Right ventricle myocardium superior (tissue), 1 donor: ENCODE measurements at places on chromosomes 1 and 21. TPM values are rescaled to one million over a fixed set of nuclear protein-coding genes. Genes with fewer than 3 reads are reported as not detected.
A peak's percentile ranks its signal among the peaks of the same experiment; 100 is the strongest.

- no peak for DNase-seq
Measured at GRCh38 chr21:25273959-25274358, 333.3 kb downstream of the MRPL39 start.

The ADCY10 gene
- 0.05 TPM for total RNA-seq

DNA sequence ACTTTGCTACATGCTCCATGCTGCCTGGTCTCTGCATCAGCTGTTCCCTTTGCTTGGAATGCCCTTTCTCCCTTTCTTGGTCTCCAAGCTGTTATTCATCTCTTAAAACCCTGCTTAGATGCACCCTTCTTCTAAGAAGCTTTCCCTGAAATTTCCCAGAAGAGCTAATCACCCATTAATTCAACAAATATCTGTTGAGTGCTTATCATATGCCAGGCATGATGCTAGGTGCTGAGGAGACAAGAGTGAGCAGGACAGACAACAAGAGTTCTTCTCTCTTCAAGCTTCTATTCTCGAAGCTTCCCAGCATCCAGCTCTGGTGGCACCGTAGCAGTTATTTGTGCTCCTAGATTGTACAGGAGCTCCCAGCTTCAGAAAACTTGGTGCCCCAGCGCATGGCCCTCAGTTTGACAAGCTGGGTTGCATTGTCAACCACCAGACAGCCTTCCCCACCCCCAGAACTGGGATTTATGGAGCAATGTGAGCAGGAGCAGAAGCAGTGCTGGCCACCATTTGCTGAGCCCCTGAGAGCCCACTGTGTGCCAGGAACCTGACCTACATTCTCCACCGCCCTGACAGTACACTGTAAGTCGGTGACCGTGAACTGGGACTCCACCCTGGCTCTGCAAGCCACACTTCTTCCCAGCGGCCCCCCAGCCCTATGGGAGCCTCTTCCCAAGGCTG, 68.0 kb upstream of the ACOT11 start:
- no peak for DNase-seq

The ACAP3 gene
- 56.3 TPM for total RNA-seq

DNA sequence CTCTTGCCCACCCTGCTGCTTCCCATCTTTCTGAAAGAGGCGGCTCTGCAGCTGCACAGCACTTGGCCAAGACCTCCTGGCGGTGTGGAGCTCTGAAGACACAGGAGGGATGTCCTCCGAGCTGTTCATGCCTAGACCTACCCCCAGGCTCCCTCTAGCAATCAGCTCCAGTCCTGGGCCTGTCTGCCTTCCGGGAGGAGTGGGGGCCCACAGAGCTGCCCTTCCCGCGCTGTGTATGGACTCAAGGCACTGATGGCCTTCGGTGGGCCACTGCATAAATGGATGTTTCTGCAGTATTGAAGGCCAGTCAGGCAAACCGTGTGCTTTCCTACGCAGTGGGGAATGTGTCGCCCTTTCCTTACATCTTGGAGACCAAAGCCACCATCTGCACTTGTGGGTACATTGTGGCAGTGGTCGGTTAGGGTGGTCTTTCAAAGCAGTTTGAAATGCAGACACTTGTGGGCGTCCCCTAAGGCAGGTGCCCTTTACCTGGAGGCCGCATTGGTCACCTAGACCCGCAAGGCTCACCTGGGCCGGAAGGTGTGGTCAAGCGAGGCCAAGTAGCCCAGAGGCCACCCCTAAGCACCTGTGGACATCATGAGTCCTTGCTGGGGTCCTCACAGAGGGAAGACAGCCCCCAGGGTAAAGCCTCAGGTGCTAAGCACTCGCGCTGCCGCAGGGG, 912 bp upstream of the PKNOX1 start:
- DNase-seq, result no peak

The CFAP74 gene
- not detected for total RNA-seq

GRCh38 chr21:29193072-29193471, 62.6 kb downstream of the MAP3K7CL start:
- DNase-seq, result no peak

- DNase-seq, result peak; percentile 40
Measured at GRCh38 chr1:2575801-2576663, 10.5 kb upstream of the PRXL2B start.

DNA sequence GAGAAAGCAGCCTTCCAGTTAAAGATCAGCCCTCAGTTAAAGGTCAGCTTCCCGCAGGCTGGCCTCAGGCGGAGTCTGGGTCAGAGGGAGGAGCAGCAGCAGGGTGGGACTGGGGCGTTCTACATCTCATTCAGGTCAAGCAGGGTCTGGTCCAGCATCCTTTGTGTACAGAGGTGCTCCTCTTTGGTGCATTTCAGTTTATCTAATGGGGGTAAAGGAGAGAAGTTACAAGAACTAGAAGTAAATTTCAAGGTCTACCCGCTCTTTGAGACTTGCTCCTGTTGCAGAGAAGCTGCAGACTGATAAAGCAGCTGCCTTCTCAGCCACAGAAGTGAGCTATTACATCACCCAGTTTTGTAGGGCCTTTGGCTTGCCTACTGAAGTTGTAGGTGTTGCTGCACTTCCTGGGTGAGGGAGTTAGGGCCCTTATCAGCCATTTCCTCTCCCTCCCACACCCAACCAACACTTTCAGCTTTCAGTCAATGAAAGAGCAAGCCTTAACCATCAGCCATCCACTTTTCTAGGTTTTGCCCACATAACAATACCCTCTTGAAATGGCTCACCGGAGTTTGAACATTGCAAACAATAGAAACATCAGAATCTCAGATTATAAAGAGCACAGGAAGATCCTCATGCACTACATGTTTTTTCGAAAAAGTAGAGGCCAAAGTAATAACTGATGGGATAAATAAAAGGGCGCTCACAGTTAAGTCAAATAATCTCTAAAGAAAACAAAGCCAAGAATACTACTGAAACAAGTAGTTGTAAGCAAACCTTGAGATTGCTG, 2.8 kb upstream of the NUP210L start:
- DNase-seq, result no peak

DNA sequence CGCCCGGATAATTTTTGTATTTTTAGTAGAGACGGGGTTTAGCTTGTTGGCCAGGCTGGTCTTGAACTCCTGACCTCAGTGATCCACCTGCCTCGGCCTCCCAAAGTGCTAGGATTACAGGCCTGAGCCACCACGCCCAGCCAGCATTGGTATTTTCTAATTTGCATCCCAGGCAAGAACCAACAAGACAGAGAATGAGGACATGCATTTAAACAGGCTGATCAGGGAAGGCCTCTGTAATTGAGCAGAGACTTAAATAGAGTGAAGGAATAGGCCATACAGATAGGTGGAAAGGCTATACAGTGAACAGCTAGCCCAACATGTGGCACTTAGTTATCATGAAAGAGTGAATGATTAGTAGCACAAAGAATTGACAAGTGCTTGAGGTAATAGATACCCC, 230.4 kb downstream of the SLC35F3 start:
- DNase-seq, result no peak

DNA sequence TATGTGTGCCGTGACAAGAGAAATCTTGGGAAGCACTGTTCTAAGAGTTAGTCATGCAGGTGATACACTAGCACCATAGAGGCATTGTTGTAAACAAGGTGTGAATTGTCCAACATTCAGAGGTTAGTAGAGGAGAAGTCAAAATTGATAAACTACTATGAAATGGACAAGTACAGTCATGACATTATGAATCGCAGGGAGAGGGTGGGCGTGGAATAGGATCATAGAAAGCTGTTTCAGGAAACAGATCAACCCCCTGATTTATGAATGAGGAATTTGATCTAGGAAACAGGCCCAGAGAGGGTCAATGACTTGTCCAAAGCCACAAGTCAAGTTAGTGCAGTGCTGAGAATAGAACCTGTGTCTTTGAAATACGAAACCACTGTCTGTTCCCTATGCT, 58.5 kb upstream of the LAX1 start:
- DNase-seq, result no peak

- DNase-seq, result no peak
Measured at GRCh38 chr1:95793893-95794292, 559.9 kb downstream of the RWDD3 start.

DNA sequence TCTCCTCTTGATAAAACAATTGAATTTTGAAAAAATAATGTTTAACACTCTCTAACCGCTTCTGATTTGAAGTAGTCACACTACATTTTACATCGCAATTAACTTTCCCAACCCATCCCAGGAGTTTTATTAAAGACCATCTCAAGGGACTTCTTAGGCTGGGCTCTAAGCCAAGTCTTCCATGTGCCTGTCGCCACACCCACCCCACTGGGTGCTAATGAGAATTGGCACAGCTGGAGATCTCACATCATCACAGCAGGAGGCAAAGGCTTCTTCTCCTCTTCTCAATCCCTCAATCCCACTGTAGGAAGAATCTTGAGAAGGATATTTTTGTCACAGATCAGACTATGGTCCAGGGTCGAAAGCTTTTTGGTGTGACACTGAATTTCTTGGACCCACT, 328.9 kb downstream of the NUF2 start:
- no peak for DNase-seq

The CFH gene
- total RNA-seq, result 33.6 TPM

- no peak for DNase-seq
Measured at GRCh38 chr1:204157962-204158361, 6.1 kb upstream of the ETNK2 start.

- DNase-seq, result no peak
Measured at GRCh38 chr1:68384872-68385411, 64.8 kb downstream of the RPE65 start.

GRCh38 chr1:145990249-145990855, 6.0 kb downstream of the TXNIP start:
- no peak for DNase-seq

DNA sequence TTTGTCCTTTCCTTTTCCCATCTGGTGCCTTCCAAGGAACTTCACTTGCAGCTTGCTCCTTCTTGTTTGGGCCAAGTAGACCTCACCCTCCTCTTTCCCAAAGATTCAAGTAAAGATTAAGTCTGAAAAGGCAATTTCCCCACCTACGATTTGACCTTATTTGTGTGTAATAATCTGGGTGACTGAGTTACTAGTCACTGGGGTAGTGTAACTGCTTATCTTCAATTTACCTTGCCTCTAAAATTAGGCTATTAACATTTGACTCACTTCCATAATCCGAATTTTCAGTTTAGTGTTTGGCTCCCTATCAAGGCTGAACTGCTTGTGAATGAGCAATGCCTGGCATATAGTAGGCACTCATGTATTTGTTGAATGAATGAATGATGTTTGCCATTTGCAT, 59.6 kb downstream of the PLA2G4A start:
- no peak for DNase-seq
